Testis (tissue), 5 donors: ENCODE measurements at places on chromosomes 1 and 21. TPM values are rescaled to one million over a fixed set of nuclear protein-coding genes. Genes with fewer than 3 reads are reported as not detected.

DNA sequence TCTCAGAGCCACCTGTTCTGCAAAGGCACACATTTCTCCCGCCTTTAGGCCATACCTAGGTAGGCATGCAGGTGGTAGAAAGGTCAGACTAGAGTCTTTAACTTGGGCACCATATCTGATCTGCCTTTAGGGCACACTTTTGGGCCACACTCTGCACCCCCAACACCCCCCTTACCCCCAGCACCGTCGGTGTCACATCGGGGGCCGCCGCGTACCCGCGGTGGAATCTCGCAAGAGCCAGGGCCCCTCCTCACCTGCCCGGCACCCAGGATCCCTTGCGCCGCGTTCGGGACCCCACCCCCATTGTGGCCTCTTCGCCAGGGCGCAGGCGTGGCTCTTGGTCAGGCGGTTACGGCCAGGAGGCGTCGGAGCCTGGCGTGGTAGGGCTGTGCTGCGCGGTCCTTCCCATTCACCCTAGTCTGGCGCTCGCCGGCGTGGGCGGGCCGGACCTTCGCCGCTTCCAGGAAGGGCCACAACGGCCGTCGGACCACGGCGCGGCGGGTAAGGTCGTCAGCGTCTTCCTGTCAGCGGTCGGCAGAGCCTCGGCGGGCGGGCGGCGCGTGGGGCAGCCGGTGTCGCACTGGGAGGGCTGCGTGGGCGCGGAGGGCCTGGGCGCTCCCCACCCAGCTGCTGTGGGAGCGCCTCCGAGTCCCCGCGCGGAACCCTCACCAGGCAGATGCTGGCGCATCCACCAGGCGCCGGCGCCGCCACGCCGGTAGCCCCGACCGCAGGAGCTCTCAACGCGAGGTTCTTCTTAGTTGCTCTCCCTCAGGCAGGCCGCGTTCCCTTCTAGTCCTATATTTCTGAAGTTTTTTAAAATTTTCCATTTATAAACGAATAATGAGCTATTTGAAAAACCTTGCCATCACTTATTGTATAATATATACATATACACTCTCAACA lies at the start of gene DNAH14:
Gene DNAH14, plus strand, starts transcription at position 341 of the 903 bp plus-strand sequence. CDS start 23,028 bp downstream, outside the sequence.
- peak; percentile 81 for DNase-seq

Gene SLC44A5
- 4.9 TPM for total RNA-seq

DNA sequence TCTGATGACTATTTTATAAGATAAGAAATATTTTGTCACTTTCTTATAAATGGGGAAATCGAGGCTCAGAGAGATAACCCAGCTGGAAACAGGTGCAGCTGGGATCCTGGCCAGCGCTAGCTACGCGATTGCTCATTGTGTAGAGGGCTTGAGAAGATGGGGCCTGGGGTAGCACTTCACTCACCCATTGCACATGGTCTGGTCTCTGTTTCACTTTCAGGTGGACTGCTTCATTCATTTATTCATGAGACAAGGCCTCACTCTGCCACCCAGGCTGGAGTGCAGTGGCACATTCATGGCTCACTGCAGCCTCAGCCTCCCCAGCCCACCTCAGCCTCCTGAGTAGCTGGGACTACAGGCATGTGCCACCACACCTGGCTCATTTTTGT lies 23.8 kb downstream of the UBE4B start:
- no peak for DNase-seq

DNA sequence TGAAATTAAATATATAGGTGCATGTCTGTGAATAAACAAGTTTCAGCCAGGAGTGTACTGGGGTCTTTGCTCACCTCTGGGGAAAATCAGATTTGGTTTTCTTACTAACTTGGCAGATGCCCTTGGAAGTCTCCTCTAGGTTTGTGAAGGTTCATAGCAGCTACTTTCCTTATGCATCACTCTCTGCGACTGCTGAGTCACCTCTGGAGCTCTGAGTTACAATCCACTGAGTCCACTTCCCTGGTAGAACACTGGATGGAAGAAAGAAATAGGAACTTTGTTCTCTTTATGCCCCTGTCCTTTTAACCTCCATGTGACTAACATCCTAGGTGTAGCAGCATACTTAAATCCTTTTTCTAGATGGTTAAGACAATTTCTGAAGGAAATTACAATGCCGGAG lies 4.4 kb upstream of the FASLG start:
- DNase-seq: no peak

Gene RGS13
- total RNA-seq: not detected

GRCh38 chr1:231139125-231139649 lies 22.7 kb upstream of the TRIM67 start:
- DNase-seq: no peak
